ENCODE measurements at places on chromosomes 3 and 15.

DNA sequence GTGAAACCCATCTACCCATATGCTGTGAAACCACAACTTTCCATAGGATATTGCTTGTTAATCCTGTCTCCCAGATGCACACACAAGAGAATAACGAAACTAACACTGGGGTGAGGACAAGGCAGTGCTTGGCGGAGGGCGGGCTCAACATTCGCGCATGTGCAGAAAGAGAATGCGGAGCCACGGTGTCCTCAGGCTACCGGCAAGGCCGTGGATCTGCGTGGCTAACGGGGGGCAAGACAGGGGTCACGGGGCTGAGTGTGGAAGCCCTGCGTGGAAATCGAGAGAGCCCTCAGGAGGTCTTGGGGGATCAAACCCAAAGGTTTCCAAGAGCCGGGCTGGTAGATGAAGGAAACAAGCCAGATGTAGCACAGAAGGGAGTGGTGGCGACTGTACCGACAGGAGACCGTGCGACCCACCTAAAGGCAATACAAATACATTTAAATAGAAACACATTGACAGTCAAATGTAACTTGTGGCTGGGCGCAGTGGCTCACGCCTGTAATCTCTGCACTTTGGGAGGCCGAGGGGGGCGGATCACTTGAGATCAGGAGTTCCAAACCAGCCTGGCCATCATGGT lies 48.5 kb upstream of the TRA2B start:
- DNase-seq: no peak

DNA sequence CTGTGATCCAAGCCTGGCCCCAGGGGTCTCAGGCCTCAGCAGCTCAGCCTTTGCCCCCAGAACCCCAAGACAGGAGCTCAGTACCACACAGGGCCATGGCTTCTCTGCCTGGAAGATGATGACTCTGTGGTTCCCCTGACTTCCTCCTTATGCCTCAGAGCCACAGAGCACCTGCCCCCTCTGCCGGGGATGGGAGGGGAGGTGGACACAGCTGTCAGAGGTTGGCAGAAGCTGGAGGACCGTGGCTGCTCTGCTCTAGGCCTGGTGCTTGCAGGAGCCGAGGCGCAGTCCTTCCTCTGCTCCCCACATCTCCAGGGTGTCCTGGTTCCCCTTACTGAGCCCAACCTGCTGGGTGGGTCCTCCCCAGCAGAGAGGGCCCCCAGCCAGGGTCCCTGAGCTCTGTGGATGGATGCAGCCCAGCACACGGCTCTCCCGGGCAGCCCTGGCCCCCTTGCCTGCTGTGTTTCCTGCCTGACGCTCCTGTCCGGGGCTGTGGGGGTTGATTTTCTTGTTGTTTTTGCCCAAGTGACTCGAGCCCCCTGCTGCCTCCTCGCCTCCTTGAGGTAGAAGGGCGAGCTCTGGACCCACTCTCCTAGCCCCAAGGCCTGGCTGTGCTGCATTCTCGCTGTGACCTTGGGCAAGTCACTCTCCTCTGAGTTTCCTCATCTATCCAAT lies 36.6 kb downstream of the PSTPIP1 start:
- no peak for DNase-seq

GRCh38 chr3:35690271-35690670 lies 50.9 kb downstream of the ARPP21 start:
- DNase-seq: no peak

GRCh38 chr3:113151461-113152031 lies 59.8 kb upstream of the BOC start:
- peak; percentile 58 for DNase-seq

- no peak for DNase-seq
These were observed 526.5 kb downstream of the UNC13C start for GRCh38 chr15:54504695-54505094.

DNA sequence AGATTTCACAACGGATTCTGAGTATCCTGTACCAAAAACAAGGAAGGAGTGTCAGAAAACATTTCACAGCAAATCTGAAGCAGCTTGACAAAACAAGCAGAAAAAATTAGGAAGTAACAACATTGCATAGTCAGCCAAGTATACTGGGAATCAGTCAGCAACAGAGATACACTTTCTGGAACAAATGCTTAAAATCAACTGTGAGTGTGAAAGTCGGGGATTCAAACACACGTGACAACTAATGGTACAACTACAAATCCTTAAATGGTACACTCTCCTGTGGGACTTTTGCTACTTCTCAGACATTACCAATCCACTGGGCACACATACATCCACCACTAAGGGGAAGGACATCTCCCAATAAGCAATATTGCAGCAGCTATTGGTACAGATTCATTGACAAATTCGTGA lies 296.6 kb upstream of the MME start:
- DNase-seq: no peak

- peak; percentile 34 for DNase-seq
These were observed 18.8 kb downstream of the NBEAL2 start for GRCh38 chr3:46998121-46998851.

DNA sequence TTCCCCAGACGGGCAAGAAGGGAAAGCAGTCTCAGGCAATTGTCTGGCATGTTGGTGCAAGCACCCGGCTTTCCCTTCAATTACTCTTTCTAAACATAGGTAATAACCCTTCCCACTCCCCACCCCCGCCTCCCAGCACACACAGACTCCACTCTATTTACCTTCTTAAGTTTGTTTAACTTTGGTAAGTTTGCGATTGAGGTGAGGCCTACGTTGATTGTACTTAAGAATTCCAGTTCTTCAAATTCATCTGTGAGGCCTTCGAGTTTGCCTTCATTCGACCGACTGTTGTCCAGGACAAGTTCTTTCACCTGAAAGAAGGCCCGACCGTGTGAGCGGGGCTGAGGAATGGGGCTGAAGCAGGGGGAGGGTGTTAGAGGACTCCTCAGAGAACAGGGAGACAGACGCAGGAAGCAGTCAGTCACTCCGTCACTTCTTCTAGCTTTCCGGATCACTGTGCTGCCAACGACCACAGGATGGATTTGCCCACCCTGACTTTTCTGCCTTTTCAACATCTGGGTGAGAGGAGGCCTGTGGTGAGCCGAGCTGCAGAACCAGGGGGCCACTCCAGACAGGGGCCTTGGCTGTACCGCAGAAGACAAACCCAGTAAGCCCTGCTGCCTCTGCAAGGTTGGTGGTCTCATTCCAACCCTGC lies 33.0 kb downstream of the ANP32A start:
- DNase-seq: no peak

DNA sequence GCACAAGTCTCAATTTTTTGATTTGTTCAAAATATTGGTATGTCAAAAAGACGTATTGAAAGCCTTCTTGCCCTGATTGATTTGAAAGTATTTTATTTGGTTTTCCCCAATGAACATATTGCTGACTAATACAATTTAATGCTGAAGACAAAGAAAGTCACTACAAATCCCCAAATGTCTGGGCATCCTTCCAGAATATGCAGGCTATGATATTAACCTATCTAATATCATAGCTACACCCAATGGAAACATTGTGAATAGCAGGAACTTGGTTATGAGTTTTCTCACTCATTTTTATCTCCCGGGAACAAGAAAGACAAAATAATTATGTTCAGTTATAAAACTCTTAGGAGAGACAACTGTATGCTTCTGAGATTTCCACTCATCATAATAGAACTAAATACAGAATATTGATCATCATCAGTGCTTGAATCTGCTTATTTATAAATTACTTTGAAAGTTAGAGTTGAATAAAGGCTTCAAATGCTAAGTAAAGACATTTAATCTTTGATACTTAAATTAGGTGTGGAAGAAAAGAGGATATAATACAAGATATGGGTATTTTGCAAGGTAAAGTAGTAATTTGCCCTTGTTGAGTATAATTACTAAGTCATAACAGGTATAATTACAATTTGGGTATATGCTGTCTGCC lies 483.9 kb downstream of the RBMS3 start:
- peak; percentile 95 for DNase-seq

- DNase-seq: no peak
These were observed 2.5 kb upstream of the DNAH12 start for GRCh38 chr3:57546616-57547015.

- no peak for DNase-seq
These were observed 59.8 kb downstream of the PIK3R4 start for GRCh38 chr3:130686833-130687232.

DNA sequence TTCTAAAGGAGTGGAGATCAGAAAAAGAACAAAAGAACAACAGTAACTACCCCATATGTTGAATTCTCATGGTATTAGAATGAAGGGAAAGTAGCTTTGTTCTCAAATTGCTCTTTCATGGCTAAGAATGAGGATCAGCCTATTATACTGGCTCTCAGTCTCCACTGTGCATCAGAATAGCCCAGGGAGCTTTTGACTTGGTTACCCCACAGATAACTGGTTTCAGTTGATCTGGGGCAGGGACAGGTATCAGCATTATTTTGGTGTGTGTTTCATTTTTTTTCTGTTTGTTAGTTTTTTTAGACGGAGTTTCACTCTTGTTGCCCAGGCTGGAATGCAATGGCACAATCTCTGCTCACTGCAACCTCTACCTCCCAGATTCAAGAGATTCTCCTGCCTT lies 311.7 kb upstream of the TLE3 start:
- no peak for DNase-seq

GRCh38 chr3:184455991-184456390 lies 76.1 kb downstream of the CHRD start:
- no peak for DNase-seq

GRCh38 chr15:81303244-81304225 lies 20.4 kb downstream of the STARD5 start:
- DNase-seq: no peak
